ENCODE measurements at places on chromosomes 6 and 20.

DNA sequence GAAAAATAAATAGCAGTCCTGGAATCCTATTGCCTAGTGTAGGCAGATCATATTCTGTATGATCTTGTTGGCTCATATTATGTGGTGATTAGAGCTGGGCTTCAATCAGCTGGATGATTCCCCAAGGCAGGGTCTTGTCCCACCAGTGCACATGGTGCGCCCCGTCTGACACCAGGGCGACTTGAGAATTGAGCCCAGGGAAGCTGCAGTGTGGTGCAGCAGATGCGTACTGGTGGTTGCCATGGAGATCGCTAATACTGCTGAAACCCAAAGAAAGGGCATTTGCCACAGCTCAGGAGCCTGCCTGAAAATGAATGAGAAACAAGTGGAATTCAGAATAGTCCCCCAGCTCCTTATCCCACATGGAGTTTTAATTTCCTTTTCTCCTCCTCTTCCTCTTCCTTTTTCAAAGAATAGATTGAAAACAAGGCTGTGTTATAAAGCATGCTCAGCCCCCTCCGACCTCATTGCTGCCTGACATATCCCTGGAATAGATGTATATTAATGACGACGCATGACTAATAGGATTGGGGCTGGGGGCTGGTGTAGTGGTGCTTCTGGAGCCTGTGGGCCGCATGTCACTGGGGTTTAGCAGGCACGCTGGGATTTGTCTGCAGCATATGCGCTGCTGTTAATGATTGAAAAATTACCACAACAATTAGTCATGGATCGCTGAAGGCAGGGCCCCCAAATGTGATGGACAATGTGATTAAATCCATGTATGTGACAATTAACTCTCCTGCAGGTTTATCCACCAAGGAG lies 210.5 kb downstream of the FARS2 start:
- no peak for DNase-seq

DNA sequence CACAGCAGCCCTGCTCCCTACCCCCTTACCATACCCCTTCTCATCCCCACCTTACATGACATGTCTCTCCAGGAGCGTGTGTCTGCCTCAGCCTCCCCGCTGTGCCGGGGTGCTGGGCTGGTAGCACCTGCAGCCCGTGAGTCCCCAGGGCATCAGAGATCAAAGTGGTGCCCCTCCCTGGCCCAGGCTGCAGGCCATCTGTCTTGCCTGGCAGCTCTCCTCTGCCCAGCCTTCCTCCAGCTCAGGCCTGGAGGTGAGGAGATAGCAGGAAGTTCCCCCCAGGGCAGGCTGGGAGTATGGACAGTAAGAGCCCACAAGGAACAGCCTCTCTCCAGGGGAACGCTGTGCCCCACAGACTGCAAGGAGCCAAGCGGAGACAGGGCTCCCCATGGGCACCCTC lies 35.3 kb downstream of the GRM4 start:
- DNase-seq: peak; percentile 53

DNA sequence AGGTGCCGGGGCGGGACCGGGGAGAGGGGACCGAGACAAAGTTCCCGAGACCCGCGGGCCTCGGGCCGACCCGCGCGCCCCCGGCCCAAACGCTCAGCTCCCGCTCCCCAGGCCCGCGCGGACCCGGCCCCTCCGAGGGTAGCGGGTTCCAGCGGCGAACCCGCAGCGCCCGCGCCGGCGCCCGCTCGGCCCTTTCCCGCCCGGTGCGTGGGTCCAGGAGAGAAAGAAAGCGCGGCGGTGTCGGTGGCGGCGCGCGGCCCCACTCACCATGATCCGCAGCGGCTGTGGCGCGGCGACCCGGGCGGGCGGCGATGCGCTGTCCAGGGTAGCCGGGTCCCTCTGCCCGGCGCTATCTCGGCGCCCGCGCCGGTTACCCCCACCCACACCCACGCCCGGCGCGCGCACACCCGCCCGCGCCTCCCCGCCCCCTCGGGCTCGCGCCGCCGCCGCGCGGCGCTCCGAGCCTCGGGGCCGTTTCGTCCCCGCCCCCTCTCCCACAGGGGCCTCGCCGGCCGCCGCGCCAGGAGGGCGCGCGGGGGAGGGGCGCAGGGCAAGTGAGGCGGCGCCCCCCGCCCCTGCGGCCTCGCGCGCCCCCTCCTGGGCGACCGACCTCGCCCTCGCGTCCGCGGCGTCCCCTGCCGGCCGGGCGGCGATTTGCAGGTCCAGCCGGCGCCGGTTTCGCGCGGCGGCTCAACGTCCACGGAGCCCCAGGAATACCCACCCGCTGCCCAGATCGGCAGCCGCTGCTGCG lies at the start of gene ELOVL2:
Gene ELOVL2, minus strand, starts transcription at position 345 of the 751 bp plus-strand sequence. Its CDS starts 75 bp downstream, at position 270.
- DNase-seq: no peak

GRCh38 chr20:32571566-32571965 lies 13.6 kb downstream of the NOL4L start:
- DNase-seq: no peak

DNA sequence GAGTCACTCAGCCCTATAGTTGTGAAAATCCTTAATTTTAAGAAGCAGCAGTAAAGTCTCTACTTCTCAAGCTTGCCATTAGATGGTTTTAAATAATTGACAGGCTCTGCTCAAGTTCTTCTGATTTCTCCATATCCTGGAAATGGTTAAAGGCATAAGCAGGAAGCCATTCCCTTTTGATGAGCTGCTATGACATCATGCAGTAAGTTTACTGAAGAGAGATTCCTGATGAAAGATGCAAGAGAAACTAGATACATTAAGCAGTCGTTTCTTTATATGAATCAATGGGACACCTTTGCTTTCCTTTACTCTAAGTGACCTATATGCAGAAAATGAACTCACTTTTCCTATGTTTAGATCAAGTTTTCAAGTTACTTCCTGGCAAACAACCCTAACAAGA lies 9.8 kb downstream of the POPDC3 start:
- no peak for DNase-seq

GRCh38 chr6:49713346-49713745 lies at the start of gene CRISP2:
TSS of gene CRISP2 (minus strand) at chr6:49713543. CDS start at chr6:49709196, 4,347 bp downstream.
- no peak for DNase-seq

DNA sequence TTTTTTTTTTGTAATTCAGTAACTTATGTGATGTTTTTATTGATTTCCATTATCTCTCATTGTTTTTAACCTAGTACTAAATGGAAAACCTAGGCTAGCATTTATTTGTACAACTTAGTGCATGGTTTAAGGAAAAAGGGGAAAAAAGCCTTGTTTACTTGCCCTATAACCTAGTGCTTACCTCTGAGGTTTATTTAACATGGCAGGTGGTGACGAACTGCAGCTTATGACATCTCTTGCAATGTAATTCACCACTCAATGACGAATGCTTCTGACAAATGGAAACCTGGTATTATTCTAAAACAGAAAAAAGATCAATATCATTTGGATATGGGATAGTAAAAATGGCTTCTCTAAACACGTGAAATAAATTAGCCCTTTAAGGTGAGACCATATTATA lies 618.6 kb upstream of the FLRT3 start:
- no peak for DNase-seq
